ENCODE measurements at places on chromosomes 1 and 21.

DNA sequence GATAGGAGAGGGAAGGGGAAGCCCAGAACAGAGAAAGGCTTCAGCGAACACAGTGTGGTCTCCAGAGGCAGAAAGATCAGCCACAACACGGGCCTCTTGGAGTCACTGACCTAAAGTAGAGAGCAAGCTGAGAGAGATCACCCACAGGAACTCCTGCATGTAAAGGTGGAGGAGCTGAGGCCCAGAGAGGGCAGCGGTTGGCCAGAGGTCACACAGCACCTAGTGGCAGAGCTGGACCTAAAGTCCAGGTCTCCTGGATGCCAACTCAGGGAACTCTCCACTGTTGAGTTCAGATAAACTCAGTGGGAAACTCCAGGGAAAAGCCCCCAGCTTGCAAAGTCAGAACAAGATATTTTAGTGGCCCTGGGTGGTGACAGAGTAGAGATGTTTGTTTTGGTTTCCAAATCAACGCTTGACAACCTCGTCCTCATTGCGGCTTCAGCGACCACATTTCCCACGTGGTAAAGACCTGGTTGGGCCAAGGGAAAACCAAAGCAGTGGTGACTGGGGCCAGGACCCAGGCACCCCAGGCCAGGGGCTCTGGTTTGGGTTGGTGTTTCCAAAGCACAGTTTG, 4.6 kb downstream of the IFFO2 start:
- no peak for DNase-seq

DNA sequence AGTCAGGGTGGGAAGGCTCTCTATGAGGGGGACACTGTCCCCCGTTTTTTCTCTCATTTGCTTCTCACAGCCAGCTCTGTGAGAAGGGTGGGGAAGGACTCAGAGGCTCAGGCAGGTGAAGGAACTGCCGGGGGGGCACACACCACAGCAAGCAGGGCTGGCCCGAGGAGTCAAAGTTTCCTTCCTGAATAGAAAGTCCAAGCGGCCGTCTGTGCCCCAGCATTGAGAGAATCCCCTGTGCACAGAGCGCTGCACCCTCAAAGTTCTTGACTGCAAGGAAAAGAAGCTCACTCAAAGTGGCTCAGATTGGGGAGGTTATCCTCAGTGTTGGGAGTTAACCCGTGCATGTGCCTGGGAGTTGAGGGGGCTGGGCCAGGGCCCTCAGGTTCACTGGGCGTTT, 145.2 kb upstream of the AJAP1 start:
- no peak for DNase-seq

DNA sequence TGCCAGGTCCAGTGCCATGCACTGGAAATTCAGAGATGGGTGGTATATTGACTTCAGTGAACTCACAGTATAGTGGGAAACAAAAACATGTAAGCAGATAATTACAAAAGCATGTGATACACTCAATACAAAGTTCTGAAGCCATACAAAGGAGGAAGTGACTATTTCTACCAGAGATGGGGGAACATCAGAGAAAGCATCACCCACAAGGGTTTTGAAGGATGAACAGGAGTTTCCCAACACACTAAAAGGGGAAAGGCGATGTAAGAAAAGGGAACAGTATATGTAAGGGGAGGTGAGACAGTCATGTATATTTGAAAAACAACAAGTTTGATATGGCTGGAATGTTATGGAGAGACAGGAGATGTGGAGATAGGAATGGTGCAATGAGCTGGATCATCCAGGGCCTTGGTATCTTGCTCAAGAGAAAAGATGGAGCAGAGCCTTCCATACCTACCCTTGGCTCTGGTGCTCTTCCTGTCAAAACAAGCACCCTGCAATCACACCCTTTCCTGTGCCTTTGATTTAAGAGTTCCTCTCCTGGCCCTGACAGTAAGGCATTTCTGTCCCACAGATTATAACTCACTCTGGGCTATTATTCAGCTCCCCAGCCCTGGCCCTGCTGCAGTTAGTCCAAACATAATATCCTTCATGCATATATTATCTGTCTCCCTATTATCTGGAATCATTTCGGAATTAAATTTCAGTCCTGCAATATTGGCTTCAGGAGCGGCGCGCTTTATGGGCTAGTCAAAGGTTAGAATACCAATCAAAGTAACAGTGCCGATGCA, 60.5 kb downstream of the DMAP1 start:
- DNase-seq: no peak

GRCh38 chr1:16249596-16250241, 12.7 kb upstream of the CPLANE2 start:
- DNase-seq: peak; percentile 61

GRCh38 chr1:159040206-159040605, 30.5 kb downstream of the IFI16 start:
- no peak for DNase-seq
